Stimulated activated CD8-positive, alpha-beta memory T cell treated with anti-CD3 and anti-CD28 coated beads, Interleukin-15, amount 100 ng/mL, for 24 hours (primary cell): ENCODE measurements at places on chromosomes 11 and 22.

- no peak for DNase-seq
Measured at GRCh38 chr11:72222106-72222891, 2.3 kb upstream of the INPPL1 start.

DNA sequence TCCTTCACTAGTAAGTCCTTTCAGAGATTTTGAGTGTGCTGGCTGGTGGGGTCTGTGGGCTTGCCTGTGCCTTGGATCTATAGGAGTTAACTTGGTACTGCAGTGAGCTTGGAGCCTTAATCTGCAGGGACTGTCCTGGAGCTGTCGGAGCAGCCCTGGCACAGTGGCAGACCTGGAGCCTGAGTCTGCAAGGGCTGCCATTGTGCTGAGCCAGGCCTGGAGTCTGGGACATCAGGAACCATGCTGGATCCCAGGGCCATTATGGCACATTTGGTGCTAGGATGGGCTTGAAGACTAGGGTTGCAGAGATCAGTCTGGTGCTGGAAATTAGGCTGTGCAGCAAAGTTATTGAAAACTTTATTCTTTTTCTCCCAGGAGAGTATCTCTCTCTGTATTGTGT is 665.4 kb downstream of the METTL15 start:
- no peak for DNase-seq

GRCh38 chr22:47066616-47066905 is 304.1 kb downstream of the TBC1D22A start:
- no peak for DNase-seq

DNA sequence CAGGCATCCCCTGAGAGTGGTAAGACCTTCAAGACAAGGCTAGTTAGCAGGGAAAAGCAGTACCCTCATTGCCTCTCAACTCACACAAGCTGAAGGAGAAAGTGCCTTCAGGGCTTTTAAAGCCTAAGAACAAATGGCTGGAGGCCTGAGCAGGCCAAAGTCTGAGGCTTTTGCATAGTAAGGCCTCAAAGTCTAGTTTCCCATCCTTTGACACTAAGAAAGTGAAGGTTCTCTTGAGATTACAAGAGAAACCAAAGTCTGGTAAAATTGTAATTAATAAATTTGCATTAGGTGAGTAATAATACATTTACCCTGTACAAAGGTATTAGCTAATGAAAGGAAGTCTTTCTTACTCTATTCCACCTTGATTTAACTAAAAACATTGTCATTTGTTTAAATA is 47.0 kb upstream of the CCDC89 start:
- DNase-seq, result no peak

DNA sequence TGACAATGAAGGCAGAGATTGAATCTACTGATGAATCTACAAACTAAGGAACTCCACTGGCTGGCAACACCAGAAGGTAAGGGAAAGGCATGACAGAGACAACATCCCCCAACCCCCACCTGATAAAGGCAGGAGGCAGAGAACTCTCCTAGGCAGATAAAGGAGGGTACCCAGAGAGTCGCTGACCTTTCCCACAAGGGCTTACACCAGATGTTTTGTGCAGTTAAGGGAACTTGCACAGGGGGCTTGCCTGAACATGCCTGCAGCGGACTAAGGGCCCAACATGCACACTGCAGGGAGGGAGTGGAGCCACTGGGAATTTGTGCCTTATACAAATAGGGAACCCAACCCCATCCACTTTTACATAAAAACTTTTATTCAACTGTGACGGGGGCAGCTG is 1996.9 kb upstream of the RAG2 start:
- no peak for DNase-seq

- DNase-seq, result no peak
Measured at GRCh38 chr22:43535741-43536140, 123.9 kb downstream of the MPPED1 start.

DNA sequence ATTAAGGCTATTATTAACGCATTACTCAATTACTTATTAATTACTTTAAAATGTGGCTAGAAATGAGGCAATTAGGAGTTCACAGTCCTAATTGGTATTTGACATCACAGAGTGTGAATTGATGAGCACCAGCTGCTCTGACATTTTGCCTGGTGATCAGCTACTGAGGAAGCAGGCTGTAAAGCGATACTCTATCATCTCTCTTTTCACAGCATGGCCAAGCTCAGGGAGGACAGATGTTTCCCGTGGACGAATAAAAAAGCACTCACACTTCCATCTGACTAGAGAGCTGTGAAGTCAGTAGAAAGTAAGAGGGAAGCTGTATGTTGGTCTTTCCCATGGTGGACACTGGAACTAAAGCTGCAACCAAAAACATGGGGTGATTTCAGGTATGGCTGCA is 29.1 kb upstream of the SYT9 start:
- DNase-seq, result no peak
